ENCODE measurements at places on chromosomes 13 and 19.
A peak's percentile ranks its signal among the peaks of the same experiment; 100 is the strongest.

DNA sequence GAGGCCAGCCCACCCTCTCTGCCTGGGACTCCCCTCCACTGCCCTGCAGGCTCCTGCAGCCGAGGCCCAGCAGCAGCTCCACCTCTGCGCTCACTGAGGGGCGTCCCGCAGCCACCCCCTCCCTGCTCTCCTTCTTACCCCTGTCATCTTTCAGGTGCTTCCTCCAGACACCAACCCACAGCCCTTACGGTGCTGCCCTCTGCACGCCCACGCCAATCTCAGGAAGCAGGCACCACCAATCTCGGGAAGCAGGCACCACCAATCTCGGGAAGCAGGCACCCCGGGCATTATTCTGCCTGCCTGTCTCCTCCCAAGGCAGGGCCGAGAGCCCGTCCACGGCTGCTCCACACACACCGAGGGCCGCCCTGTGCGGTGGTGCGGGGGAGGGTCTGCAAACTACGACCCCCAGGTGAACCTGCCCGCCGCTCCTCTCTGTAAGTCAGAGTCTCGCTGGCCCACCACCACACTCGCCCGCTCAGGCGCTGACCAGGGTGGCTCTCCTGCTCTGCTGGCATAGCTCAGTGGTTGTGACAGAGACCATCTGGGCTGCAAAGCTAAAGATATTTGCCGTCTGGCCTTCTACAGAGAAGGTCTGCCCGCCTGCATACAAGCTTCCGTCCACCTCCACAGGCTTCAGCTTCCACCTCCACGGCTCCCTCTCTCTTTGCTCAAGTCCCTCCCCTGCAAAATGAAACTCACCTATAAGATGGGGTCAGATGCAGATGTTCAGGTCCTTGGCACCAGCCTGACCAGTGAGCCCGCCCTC, 2.9 kb downstream of the LSM7 start:
- DNase-seq = no peak

GRCh38 chr19:41929536-41930071, 1.4 kb upstream of the ERFL start:
- no peak for DNase-seq

GRCh38 chr19:56108447-56109195, 12.5 kb downstream of the ZNF787 start:
- peak; percentile 70 for DNase-seq

- no peak for DNase-seq
Measured at GRCh38 chr19:37893845-37894575, 12.4 kb downstream of the WDR87 start.

DNA sequence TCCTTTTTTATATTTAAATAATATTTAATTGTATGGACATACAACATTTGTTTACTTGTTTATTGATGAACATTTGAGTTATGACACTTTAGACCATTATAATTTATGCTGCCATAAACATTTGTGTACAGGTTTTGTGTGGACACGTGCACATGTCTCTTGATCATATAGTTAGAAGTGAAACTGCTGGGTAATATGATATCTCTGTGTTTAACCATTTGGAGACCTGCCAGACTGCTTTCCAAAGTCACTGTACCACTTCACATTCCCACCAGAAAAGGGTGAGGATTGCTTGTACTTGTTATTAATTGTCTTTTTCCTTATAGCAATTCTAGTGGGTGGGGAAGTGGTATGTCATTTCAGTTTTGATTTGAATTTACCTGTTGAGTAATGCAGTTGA, 145.6 kb upstream of the KLHL1 start:
- DNase-seq = no peak

- DNase-seq = peak; percentile 85
Measured at GRCh38 chr19:4066682-4067395, at the start of gene ZBTB7A. Gene ZBTB7A (minus strand): TSS chr19:4066899. CDS start chr19:4055232, 11,667 bp downstream.

GRCh38 chr19:47489072-47489914, 5.3 kb upstream of the KPTN start:
- no peak for DNase-seq

DNA sequence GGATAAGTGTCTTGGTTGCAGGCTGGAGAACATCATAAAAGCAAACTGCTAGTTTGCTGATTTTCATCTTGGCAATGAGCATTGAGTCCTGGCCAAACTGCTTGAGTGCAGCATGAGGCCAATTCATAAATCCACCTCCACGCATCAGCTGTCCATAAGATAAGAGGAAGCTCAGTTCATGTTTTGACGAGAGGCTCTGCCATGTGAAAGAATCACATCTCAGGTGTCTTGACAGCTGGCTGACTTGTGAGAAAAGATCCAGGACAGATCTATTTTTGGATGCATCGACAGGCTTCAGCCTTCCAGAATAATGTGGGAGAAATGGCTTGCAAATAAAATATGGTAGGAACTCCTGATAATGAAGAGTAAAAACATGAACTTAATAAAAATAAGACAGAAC, 5.4 kb upstream of the ZNF682 start:
- no peak for DNase-seq

- DNase-seq = no peak
Measured at GRCh38 chr13:111978546-111978945, 88.4 kb upstream of the SOX1 start.

DNA sequence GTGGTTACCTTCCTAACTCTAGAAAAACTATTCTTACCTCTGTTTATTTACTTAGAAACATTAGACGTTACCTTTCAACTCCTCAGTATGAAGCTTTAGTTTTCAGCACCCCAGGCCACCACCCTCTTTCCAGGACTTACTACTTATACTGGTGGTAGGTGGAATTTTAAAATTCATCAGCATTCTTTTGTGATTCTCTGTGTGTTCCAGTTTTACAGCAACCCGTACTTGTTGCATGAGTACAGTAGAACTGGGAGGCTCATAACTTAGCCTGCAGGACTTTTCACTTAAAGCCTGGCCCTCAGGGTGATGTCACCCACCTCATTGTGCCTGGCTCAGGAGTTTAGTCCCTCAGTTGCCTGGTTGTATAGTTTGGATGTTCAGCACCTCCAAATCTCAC, 49.4 kb upstream of the ALOX5AP start:
- DNase-seq = no peak

- peak; percentile 61 for DNase-seq
Measured at GRCh38 chr13:97108530-97108900, 113.6 kb upstream of the MBNL2 start.

GRCh38 chr13:25352230-25352629, 19.5 kb upstream of the ATP8A2 start:
- no peak for DNase-seq

DNA sequence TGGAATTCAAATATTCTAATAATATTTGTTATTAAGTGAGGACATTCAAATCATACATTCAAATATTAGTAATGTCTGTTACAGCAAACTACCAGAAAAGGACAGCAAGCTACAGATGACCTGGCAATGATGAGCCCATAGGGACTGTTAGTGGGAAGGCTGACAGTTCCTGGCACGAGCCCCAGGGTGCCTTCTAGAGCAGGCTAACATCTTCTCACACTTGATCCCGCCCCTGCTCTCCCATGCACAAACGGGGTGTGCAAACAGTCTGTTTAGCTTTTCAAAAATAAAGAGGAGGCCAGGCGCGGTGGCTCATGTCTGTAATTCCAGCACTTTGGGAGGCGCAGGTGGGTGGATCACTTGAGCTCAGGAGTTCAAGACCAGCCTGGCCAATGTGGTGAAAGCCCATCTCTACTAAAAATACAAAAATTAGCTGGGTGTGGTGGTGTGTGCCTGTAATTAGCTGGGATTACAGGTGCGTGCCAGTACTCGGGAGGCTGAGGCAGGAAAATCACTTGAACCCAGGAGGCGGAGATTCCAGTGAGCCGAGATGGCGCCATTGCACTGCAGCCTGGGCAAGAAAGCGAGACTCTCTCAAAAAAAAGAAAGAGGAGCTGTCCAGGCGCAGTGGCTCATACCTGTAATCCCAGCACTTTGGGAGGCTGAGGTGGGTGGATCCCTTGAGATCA, 9.6 kb upstream of the GARRE1 start:
- no peak for DNase-seq

DNA sequence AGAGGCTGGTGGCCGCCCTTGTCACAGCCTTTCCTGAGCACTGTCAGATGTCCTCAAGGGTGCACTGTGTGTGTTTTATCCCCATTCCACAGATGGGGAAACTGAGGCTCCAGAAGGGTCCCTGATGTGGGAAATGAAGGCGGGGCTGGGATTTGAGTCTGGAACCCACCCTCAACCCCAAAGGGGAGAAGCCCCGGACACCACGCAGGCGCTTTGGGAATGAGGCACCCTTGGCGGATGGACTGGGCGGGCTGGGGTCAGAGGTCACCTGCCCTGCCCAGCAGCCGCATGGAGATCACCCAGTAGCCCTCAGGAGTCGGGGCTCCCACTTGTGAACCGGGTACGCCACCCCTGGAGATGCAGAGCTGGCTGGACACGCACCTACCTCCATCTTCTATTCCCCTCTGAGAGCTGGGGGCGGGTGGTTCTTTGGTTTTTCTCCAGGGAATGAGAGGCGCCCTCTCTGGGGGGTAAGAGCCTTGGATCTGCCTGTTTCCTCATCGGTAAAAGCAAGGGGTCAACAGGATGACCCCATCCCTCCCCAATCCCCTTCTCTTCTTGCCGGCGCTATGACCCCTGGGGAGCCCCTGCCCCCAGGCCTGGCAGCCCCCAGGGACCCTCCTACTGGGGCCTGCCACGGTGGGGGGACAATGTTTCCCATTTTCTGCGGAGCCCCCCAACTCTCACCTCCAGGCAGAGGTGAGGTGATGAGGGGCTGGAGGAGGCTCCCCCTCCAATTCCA, 8.3 kb upstream of the ONECUT3 start:
- DNase-seq = no peak

DNA sequence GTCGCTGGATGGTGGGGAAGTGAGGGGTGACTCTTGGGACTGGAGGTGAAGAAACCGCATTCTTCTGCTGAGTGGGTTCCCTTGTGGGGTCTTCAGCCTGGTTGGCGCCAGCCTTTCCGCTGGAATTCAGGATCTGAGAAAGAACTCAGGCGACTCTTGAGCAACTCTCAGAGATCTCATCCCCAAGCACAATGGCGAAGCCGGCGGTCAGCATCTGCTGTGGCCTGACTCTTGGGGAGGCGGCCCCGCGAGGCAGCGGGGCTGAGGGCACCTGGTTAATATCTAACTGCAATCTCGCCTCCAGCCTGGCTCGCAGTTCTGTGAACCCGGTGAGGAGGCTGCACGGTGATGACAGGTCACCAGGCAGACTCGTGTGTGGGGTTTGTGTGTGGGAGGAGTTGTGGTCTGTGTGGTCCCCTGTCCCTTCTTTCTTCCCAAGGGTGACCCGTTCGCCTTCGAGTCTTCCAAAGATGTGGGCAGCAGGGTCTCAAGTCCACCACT, 883 bp downstream of the ZNF441 start:
- DNase-seq = peak; percentile 20

DNA sequence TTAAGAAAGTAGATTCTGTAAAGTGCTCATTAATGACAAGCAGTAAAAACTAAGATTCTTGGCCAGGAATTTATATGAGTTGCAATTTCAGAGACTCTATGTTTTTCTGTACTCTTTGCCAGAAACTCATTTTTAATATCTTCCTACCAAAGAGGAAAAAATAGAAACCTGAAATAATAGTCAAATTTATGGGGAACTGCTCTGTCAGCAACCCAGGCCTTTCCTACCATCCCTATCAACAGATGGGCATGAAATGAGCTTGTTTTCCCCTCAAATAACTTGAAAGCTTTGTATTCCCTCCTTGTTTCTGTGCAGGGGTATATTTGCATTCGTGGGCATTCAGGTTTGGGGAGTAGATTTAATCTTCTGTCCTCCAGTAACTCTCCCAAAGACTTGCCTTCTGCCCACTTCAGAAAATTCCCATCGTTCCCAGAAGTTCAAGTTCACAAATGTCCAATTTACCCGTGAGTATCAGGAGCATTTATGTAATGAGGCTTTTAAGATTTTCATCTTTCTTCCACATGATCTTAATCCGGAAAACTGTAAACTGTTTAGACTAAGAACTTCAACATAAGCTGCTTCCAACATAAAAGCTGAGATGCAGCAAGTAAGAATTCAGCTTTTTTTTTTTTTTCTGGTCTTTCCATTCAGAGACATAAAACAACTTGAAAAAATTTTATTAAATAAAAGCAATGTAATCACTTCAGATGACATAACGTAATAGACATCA, 363.1 kb downstream of the EFNB2 start:
- DNase-seq = no peak

DNA sequence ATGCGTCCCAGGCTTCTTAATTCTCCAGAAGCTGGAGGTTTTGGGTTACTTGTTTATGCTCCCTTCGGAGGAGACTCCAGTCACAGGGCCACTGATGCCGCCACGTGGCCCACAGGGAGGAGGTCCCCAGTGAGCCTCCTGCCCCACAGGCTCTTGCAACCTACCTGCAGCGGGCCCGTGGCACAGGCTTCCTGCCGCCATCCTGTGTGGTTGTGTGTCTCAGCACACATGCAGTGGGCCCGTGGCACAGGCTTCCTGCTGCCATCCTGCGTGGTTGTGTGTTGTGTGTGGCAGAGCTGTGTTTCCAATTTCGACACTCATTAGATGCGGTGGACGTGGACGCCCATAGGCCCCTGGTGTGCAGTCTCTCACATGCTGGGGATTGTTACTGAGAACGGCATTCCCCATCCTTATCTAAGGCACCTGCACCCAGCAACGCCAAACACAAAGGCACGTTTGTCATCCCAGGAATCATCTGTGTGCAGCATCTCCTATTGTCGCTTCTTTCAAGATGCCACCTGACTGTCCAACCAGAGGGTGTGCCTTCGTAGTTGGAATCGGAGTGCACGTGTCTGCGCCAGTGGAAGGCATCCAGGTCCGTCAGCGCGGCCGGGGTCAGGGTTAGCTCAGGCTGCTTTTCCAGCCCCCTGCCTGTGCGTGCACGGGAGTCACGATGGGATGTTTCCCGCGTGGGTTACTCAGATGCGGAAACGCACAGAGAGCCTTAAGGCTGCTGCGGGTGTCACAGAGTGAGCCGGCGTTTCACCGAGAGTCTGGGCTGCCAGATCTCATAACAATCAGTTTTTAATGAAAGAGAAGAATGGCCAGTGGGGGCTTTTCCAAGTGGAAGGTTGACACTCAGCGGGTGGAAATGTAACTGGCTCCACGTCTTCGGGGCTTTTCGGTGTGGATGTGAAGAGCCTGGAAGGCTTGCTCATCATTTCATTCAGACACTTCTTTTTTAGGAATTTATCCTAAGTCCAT, 119.8 kb downstream of the ATP11A start:
- no peak for DNase-seq

- DNase-seq = no peak
Measured at GRCh38 chr19:16153582-16154336, 10.3 kb downstream of the HSH2D start.

DNA sequence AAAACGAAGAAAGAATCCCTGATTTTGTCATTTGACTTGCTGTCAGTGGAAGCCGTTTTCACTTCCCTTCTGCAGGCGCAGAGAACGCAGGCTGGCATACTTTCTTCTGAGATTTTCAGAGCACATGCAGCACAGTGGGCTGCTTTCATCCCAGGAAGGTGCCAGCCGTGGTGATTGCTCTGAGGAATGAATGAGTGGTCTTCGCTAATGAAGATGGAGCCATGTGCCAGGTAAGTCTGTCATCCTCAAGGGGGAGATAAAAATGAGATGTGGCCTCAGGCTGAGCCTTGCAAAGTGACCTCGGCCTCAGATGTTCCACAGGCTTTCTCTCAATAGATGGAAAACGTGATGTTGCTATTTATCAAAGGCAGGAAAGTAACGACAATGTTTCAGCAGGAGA, 94.6 kb upstream of the FARP1 start:
- no peak for DNase-seq

GRCh38 chr13:23432626-23433025, 876 bp downstream of the SACS start:
- no peak for DNase-seq

Measured in ovary (tissue), 10 donors.